ENCODE measurements at places on chromosomes 5 and 9.
A peak's percentile ranks its signal among the peaks of the same experiment; 100 is the strongest.

- no peak for DNase-seq
These were observed 73.0 kb downstream of the PAX5 start for GRCh38 chr9:36961051-36961450.

GRCh38 chr9:5440426-5440825, 2.7 kb upstream of the PLGRKT start:
- no peak for DNase-seq

DNA sequence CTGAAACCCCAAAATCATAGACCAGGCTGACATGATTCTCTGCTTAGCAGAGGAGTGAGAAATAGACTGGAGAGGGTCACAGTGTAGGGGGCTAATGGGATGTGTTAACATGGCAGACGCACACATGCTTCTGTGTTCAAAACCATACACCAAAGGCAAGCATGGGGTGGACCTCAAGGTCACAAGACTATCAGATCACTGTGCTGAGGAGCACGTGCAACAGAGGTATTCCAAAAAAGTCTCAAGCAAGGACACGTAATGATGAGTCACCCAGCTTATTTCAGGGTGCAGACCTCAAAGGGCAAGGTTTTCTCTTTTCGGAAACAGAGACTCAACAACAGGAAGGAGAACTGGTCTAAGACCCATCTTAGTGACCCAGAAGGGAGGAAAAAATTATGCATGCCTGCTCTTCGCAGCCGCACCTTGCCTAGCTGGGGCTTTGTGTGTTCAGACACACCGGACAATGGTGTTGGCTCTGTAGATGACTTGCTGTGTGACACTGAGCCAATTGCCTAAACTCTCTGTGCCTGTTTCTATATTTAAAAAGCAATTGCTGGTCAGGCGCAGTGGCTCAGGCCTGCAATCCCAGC, 20.3 kb downstream of the WHRN start:
- peak; percentile 24 for DNase-seq

GRCh38 chr5:160359816-160360215, 10.6 kb downstream of the C1QTNF2 start:
- no peak for DNase-seq

- DNase-seq = no peak
These were observed 101.2 kb downstream of the ZCCHC7 start for GRCh38 chr9:37221489-37222106.

- DNase-seq = no peak
These were observed 308.1 kb downstream of the CTNND2 start for GRCh38 chr5:11596185-11596584.

DNA sequence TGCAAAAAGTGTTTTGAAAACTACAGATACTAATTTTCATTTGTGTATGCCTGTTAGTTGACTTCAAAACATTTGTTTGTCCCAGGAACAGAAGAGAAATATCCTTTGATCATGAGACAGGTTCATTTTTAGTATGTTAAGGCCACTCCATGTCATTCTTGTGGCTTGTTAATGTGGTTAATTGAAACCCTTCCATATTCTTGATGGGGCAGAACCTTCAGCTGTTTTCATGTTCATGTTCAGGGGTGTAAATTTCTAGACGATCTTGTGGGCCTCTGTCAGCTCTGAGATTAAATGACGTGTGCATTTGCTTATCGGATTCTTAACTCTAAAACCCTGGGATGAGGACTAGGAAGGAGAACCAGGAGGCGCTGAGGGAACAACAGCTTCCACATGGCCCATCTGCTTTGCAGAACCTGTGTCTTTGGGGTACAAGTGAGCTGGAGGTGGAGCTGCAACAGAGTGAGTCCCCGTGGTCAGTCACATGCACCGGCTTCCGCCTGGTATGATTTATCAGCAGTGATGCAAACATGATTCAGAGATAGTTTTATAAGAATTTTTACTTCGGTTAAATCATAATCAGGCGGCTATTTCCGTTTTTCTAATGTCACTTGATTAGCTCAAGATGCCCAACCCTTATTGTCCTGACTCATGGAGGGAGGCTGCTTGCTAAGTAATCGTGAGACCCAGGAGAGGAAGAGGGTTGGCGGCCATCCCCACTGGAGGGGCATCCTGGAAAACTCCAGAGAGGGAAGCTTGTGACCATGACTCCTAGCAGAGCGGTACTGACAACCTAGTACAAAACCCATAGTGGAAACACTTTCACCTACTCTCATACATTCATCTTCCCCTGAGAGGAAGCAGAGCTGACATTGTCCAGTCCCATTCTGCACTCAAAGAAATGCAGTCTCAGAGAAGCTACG, 138.4 kb downstream of the C9orf152 start:
- DNase-seq = peak; percentile 93

- no peak for DNase-seq
These were observed 84.1 kb downstream of the KLF4 start for GRCh38 chr9:107405511-107405910.

DNA sequence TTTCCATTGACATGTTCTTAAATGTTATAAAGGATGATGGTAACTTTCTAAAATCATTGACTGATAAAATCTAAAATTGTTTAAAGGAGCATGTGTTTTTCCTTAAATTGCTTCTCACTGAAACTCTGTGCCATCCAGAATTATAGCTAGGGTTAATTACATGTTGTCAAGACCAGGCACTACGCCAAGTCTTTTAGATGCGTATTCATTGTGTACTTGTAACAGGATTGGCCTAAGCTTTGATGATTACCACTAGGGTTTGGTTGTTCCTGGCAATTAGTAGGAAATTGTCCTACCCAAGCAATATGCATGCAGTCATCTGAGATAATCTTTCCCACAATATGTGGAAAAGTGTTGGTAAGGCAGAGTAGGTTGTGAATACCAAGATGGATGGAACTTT, 43.8 kb downstream of the PRKACG start:
- no peak for DNase-seq

DNA sequence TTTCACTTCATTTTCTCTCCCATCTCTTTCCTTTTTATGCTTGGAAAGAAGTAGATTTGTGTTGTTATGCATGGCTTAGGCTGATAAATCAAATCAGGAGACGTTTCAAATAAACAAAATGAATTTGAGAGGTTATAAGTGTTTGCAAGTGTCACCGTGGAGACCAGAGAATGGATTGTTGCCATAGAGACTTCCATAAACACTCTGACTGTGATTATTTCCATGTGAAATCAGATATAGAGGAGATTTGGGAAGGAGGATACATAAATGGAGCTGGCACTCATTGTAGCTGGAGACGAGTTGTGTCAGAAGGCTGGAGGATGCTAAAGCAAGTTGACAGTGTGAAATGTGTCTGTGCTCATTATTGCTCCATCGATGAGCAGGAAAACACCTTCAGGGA, 84.2 kb upstream of the PCSK1 start:
- no peak for DNase-seq

GRCh38 chr5:58969795-58970194, 386.9 kb downstream of the RAB3C start:
- no peak for DNase-seq

DNA sequence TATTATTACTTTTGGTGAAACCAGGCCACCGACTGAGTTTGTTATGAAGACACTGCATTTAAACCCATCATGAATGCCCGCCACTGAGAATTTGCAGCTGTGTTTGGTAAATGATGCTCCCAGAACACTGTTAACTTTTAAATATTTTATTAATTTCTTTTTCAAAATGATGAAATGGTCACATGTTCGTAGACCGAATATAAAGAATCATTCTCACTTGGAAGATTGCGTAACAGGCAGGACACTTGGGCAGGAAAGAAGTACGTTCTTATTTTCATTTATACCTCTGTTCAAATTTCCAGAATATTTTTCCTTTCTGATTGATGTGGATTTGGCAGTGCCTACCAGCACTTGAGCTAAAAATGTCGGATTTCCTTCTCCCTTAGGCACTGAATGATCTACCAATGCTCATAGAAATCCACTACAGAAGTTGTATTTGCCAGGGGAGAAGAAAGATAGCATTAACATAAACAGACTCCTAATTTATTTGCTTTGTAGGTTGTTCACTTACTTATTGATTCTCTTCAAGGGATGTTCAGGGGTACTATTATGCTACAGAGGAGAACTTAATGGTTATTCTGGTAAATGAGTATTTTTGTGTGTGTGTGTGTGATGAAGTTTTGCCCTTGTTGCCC, 13.8 kb downstream of the CYFIP2 start:
- DNase-seq = no peak

GRCh38 chr5:123088031-123088805, 823 bp upstream of the PRDM6 start:
- DNase-seq = no peak

DNA sequence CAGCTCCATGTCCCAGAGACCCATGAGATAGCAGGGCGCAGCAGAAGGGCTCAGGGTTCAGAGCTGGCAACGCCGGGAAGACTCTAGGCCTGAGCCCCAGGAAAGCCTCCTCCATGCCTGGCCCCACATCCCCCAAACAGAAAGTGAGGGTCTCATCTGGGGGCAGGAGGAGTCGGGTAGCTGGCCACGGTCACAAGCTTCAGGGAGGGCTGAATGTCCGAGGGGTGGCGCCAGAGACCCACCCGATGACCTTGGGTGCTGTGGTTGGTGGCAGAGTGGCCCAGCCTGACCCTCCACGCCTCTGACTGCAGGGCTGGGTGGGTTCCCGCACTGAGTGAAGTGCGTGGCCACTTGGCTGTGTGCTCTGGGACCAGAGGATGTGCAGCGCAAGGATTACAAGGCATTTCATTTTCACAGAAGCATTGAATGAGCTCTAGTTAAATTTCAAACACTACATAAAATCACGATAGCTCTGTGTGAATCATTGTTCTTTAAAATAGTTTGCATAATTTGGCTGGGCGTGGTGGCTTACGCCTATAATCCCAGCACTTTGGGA, 3.0 kb downstream of the C8G start:
- peak; percentile 51 for DNase-seq

GRCh38 chr9:70477907-70478480, 63.5 kb upstream of the KLF9 start:
- no peak for DNase-seq

GRCh38 chr5:138936225-138936967, 61.3 kb upstream of the LRRTM2 start:
- no peak for DNase-seq

DNA sequence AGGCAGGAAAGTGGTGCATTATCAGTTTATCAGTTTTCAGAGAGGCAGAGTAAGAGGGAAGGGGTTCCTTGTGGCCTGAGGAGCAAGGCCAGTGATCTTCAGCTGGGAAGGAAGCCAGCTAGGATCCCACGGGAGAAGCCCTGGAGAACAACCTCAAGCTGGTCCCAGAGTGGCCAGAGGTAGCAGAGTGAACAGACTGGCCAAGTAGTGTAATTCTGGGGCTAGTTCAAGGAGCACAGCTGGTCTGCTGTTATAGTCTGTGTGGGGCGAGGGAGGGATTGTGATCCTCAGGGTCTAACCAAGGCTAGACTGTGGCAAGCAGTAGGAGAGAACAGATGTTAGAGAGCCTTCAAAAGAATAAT, 164.6 kb downstream of the CARTPT start:
- no peak for DNase-seq

DNA sequence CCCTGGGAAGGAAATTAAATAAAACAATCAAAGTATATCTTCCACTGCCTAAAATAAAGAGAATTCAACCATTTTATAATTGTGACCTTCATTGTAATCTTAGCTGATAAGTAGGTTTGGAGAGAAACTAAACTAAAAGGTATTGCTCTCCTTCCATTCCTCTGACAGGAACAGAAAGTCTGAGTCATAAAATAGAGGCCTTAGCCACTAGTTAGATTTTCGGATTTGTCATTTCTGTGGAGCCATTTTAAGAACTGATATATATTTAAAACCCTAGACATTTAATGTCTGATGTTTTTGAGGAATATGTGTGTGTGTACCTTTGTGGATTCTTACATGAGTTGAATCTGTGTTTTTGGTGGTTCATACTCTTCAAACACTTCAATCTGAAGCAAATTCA, 11.8 kb upstream of the TMC1 start:
- no peak for DNase-seq

- DNase-seq = no peak
These were observed 5.7 kb downstream of the NFIB start for GRCh38 chr9:14307989-14308852.

- no peak for DNase-seq
These were observed 64.4 kb downstream of the GLIS3 start for GRCh38 chr9:4235420-4235819.

GRCh38 chr9:33307067-33307466, 16.8 kb downstream of the NFX1 start:
- DNase-seq = no peak

GRCh38 chr9:37656936-37657335, 6.2 kb downstream of the FRMPD1 start:
- DNase-seq = no peak

GRCh38 chr5:88236866-88237642, 31.6 kb downstream of the TMEM161B start:
- DNase-seq = no peak

DNA sequence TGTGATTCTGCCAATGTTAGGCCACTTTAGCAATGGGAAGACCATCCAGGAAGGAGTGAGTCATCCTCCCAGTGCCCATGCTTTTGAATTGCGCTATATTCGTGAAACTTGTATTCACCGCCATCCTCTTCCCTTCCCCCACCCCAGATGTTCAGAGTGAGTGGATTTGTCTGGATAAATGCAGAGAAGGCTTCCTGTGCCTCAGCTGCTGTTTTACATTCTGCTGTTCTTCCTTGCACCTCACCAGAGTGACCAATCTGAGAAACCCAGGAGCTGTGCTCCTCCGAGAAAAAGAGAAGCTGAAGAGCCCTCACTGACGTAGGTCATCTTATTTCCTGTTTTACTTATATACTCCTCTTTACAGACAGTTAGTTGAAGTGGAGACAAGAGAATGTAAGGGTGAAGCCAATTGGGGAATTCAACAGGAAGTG, 24.6 kb upstream of the SVEP1 start:
- DNase-seq = no peak

- no peak for DNase-seq
These were observed 23.3 kb downstream of the MCTP1 start for GRCh38 chr5:95261437-95262175.

GRCh38 chr9:2242831-2243330, 227.7 kb downstream of the SMARCA2 start:
- DNase-seq = no peak

- no peak for DNase-seq
These were observed 281.3 kb upstream of the PANK3 start for GRCh38 chr5:168860503-168860902.

GRCh38 chr5:141910271-141910673, 13.4 kb upstream of the DELE1 start:
- peak; percentile 29 for DNase-seq

GRCh38 chr5:171848486-171848885, 62.9 kb downstream of the SMIM23 start:
- no peak for DNase-seq

DNA sequence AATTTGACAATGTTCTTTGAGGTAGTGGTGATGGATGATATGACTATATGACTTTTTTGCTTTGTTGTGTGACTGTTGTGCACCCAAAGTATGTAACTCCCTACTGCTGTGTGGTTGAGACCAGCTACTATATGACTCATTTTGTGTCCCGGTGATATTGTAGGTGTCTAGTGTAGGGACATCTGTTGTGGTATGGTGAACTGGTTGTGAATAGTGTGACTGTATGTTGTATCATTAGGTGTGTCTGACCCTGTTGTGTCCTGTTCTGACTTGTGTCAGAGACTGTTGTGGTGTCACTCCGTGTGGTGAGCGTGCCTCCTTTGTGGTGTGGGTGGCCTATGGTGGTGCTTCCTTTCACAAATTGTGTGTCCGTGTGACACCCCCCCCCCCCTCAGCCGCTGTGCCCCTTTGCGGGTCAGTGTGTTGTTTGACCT, 11.2 kb upstream of the CXXC5 start:
- DNase-seq = no peak
